ENCODE measurements at places on chromosomes 7 and 10.

DNA sequence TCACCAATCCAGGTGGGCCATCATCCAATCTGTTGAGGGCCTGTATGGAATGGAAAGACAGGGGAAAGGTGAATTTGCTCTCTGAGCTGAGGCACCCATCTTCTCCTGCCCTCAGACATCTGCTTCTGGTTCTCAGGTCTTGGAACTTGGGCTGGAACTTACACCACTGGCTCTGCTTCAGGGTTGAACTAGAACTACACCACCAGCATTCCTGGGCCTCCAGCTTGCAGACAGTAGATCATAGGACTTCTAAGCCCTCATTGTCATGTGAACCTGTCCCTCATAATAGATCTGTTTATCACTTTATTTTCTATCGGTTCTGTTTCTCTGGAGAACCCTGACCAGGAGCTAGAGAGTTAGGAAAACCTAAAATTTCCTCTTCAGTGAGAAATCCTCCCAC is 233.5 kb downstream of the CREB5 start:
- no peak for DNase-seq

DNA sequence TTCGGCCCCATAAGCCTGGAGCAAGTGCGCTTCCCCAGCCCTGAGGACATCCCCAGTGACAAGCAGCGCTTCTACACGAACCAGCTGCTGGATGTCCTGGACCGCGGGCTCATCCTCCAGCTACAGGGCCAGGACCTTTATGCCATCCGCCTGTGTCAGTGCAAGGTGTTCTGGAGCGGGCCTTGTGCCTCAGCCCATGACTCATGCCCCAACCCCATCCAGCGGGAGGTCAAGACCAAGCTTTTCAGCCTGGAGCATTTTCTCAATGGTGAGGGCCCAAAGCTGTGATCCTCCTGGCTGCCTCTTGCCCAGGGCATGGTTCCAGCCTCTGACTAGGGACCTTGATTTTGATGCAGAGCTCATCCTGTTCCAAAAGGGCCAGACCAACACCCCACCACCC is 10.1 kb downstream of the IRF5 start:
- DNase-seq = no peak

- DNase-seq = no peak
These were observed 186.1 kb downstream of the ZNF365 start for GRCh38 chr10:62560201-62560819.

GRCh38 chr7:106180721-106181120 is 68.6 kb upstream of the SYPL1 start:
- peak; percentile 90 for DNase-seq

DNA sequence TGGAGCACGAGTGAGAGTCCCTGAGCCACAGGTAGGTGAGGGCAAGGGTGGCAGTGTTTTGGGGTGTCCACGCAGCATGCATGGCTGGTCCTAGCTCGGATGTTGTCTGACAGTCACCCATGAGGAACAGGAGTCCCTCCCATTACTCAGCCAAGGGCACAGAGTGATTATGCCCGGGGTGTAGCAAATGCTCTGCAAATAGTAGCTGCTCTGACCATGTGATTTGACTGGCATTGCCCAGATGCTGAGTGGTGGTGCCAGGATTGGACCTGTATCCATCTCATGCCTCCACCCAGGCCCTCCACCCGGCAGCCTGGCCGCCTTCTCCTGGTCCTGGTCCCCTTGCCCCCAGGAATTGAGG is 150.8 kb downstream of the GRK5 start:
- DNase-seq = no peak

GRCh38 chr10:122835908-122836307 is 9.7 kb downstream of the CUZD1 start:
- no peak for DNase-seq

- DNase-seq = no peak
These were observed 37.9 kb downstream of the JAZF1 start for GRCh38 chr7:28142650-28143049.

DNA sequence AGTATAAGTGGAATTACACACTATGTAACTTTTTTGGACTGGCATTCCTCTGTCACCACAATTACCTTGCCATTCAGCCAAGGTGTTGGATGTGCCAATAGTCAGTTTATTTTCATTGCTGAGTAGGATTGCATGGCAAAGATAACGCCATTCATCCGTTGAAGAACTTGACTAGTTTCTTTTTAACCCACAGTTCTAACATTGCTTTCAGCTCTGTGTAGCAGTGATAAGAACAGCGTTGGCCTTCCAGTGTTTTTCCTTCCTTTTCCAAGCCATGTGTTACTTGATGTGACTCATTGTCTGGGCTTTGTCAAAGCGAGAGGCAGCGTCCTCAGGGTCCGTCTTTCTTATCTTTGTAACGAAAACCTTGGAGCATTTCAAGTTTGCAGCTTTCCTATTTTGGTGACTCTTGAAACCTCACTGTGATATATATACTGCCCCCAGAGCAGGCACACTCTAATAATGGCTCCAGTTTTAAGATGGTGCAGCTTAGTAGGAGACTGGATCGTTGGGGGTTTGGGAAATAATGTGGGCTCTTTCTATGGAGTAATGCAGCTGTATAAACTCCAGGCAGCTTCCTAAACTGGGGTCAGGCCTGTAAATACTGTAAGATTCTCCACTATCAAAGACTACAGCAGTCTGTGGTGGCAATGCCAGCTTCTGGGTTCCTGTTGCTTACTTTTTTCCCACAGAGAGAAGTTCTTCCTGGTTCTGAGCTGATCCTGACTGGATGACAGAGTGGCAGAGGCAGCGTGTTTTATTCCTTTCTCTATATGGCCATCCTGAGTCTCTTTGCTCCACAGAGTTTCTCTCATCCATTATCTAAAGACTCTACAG is 41.7 kb downstream of the AKR1E2 start:
- DNase-seq = no peak

DNA sequence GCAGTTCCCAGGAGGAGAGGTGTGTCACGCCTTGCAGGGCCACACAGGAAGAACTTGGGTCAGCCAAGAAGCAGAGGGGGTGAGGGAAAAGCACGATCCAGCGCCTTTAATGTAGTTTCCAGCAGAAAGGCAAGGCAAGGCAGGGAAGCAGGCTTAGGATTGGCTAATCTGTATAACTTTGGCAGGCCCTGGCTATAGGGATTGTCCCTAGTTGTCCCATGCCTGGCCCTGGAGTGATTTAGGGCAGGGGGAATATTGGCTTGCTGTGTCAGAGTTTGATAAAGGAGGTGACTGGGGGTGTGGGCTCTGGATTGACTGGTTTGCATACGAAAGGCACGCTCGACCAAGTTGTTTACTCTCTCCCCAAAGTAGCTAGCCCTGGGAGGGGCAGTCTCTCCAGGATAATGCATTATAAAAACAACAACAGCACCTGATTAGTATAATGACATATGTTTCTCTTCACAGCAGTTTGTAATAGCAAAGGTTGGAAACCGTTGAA is 44.5 kb downstream of the RBM28 start:
- no peak for DNase-seq
